ENCODE measurements at places on chromosomes 7 and 10.

DNA sequence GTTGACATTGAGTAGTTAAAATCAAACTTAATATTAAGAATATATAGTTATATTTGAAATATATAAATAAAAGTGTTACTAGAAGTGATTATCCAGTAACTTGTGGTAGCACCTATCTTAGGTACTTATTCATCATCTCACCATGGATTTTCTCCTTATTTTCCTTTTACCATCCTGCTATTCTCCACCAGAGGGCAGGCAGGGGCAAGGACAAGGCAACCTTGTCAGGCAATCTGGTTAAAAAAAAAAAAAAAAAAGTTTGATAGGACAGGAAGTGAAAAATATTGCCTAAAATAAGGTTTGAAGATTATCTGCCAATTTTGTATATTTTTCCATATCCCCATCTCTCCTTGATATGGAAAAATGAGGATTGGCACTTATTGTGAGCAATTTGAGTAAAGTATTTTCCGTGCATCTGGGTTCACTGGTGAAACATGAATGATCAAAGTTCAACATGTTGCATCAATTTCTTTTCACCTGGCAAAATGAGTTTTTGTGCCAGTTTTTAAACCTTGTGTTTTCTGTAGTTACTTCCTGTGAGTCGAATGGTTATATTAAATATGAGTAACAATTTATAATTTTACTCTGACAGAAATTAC lies 256.7 kb downstream of the AGMO start:
- peak; percentile 71 for DNase-seq

DNA sequence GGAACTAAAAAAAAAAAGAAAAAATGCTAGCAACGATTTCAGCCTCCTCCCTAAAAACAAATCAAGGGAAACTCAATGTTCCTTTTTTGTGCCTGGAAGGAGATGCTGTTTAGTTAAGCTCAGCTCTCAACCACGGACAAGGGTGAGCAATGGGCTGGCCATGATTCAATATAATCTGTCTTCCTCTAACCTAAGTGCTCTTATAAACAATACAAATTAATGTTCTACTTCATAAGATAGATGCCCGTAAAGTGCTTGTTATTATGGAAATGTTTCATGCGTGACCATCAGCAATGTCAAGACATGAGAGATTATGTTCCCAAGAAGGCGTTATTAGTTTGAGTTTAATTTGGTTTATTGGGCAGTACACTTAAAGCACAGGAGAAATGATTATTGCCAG lies 320.3 kb downstream of the SFMBT2 start:
- DNase-seq = no peak

DNA sequence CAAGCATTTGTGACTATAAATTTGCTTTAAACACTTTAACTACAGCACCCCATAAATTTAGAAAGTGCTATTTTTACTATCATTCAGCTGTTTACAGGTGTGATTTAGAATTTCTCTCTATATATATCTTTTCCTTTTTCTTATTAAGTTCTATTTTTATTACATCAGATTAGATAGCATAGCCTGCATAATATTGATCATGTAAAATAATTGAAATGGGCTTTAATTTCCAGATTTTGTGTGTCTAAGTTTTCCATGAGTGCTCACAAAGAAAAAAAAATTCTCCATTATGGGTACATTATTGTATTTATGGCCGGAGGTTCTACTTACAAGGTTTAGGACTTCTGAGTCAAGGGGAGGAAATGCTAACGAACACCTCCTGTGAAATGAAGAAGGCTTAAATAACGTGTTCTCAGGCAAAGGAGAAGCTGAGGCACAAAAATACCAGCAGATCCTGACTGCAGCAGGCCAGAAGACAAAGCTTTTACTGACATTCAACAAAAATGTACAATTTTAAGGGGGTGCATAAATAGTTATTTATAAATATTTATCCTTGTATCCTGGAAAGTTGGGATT lies 114.2 kb downstream of the RNF133 start:
- no peak for DNase-seq

DNA sequence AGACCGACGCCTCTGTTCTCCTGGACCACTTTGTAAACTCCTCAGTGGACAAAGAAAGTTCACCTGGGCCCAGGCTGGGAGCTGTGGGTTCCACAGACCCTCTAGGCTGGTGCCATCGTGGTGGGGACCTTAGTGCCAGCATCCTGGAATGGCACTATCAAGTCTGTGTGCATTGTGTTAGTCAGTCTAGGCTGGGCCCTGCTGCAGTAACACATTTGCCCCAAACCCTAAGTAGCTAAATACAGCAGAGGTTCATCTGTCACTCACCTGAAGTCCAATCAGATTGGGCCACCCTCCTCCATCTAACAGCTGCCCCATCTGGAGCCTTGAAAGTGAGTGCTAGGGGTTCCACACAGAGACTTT lies 110.8 kb downstream of the RGS10 start:
- DNase-seq = no peak

- no peak for DNase-seq
Observed at GRCh38 chr7:98321301-98321700, 39.8 kb downstream of the BRI3 start.

DNA sequence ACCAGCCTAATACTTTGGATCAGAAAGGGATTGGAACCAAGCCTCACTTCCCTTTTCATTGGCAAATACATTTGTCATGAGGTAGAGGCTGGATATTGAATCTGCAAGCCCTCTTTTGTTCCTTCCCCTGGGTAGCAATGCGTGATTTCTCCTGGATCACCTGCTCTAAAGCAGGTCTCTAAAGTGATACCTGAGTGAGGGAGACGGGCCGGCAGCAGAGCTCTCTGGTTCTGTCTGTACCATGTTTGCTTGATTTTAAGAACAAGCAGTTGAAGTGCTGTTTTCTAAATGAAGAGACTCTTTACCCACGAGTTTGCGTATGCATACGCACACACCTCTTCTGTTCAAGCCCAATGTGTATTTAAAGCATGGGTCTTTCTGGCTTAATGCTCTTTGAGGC lies 41.1 kb downstream of the GARS1 start:
- no peak for DNase-seq
